ENCODE measurements at places on chromosomes 1 and 21.
A peak's percentile ranks its signal among the peaks of the same experiment; 100 is the strongest.

- no peak for DNase-seq
These were observed 37.4 kb downstream of the LAMC2 start for GRCh38 chr1:183223467-183223866.

DNA sequence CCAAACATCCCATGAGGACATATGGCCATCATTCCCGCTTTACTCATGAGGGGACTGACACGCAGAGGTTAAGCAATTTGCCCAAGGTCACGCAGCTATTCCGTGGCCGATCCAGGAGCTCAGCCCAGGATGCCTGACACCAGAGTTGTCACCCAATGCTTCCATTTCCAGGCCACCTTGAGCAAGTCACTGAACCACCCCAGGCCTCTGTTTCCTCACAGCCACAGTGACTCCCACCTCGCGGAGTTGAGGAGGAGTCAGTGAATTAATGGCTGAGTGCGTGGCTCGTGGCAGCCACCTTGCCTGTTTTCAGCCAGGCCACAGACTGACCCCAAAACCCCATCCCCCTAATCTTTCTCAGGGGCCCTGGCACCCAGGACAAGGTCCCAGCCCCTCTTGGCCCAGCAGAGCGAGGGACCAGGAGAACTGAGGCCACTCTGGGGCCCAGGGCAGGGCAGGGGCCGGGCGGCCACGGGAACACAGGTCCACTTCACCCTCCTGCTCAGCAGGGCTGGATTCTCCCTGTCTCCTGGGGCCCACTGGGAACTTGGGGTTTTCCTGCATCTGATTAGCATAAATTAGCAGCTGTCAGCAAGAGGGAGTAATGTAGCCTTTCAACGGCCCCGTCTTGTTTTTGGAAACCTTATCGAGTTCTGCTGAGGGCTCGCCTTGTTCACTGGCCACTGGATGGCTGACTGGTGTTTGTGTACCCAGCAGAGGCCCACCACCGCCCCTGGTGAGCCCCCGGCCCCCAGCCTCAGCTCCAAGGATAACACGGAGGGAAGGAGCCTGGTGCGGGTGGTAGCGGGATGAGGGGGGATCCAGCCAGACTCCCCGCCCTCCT is 19.7 kb upstream of the LAPTM5 start:
- no peak for DNase-seq

DNA sequence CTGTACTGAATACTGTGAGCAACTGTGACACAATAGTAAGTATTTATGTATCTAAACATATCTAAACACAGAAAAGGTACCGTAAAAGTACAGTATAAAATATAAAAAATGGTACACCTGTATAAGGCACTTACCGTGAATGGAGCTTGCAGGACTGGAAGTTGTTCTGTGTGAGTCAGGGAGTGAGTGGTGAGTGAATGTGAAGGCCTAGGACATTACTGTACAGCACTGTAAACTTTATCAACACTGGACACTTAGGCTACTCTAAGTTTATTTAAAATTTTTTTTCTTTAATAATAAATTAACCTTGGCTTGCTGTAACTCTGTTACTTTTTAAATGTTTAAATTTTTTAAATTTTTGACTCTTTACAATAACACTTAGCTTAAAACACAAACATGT is 24.5 kb upstream of the SHCBP1L start:
- DNase-seq, result no peak

GRCh38 chr1:78055565-78056132 is 9.9 kb downstream of the GIPC2 start:
- no peak for DNase-seq

DNA sequence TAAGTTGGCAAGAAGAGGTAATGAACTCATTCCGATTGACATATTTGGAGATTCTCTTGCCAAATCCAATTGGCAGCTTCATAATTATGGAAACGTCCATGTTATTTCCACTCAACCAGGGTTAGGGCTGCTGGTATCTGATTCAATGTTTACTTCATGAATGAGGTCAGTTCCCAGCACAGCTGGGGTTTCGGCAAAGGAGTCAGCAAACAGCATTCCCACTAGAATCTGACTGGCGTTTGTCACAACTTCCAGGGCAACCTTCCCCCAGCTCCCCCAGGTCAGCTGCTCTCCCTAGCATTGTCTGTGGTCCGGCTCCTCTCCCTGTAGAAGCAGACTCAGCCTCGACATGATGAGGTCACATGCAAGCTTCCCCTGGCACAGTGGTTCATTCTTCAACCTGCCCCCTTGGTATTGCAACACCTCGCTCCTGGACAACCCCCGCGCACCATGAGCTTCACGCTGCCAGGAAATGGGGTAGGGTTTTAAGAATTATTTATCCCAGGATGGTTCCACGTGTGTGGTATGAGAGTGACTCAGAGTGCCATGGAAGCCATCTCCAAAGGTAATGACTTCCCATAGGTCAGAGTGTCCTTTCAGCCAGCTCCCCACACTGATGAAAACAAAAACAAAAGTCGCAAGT is 100.7 kb upstream of the SLC25A33 start:
- peak; percentile 82 for DNase-seq

- no peak for DNase-seq
These were observed 885 bp downstream of the OR2T10 start for GRCh38 chr1:248596615-248597014.

GRCh38 chr1:52683367-52683940 is 14.7 kb downstream of the COA7 start:
- DNase-seq, result no peak

DNA sequence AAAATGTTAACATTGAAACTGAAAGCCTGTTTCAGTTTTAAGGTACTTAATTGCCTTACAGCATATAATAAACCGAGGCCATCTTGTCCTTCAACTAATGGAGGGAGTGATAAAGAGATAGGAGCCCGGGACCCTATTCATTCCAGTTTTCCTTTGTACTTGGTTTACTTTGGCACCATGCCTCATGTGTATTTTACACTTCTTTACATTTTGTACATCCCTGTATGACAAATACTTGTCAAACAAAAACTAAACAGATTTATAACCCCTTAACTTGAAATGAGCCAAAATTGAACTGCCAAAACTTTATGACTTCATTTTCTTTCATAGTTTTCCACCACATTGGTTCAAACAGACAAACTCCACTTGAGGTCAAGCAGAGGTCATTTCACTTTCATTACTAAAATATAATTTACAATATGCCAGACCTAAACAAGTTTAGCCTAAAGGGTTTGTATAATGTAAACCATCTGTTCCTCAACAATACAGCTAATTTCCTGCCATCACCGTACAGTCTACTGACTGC is 30.9 kb upstream of the UBE2U start:
- DNase-seq, result no peak

DNA sequence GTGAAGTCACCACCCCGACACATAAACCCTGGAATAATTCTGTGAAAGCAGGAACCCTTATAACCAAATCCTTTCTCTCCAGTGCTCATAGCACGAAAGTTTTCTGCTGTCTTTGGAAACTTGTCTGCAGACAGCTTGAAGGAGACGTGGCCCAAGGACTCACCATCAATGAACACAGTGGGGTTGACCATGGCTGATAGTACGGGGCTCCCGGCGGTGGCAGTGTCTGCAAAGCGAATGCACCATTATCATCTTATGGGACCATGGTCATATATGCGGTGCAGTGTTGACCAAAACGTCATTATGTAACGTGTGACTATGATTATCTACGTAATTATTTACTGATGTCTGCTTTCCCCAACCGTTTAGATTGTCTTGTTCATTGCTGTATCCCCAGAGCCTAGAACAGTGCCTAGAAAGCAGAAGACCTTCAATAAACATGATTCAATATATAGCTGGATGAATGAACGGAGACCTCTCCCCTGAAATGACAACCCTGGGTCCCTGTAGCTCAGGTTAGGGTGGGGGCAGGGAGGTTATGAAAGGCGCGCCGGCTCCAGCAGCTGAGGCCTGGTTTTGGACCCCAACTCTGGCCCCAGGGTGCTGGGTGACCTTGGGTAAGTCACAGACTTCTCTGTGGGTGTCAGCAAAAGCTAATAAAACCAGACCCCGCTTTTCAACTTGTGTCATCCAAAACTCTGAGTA is 128.4 kb upstream of the ZBTB40 start:
- no peak for DNase-seq

DNA sequence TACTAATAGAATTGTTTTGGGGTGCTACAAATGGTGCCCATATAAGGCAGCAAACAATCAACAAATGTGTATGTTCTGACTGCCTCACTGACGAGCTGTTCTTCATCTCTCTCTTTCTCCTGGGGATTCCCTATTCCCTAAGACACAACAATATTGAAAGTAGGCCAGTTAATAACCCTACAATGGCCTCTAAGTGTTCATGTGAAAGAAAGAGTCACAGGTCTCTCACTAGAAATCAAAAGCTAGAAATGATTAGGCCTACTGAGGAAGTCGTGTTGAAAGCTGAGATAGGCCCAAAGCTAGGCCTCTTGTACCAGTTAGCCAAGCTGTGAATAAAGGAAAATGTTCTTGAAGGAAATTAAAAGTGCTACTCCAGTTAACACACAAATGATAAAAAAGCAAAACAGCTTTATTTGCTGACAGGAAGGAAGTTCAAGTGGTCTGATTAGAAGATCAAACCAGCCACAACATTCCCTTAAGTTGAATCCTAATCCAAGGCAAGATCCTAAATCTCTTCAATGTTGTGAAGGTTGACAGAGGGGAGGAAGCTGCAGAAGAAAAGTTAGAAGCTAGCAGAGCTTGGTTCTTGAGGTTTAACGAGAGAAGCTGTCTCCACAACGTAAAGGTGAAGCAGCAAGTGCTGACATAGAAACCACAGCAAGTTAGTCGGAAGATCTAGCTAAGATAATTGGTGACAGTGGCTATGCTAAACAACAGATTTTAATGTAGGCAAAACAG is 26.3 kb downstream of the ATP2B4 start:
- DNase-seq, result no peak

Measured in Panc1 (cell line).